ENCODE measurements at places on chromosomes 2 and 18.

DNA sequence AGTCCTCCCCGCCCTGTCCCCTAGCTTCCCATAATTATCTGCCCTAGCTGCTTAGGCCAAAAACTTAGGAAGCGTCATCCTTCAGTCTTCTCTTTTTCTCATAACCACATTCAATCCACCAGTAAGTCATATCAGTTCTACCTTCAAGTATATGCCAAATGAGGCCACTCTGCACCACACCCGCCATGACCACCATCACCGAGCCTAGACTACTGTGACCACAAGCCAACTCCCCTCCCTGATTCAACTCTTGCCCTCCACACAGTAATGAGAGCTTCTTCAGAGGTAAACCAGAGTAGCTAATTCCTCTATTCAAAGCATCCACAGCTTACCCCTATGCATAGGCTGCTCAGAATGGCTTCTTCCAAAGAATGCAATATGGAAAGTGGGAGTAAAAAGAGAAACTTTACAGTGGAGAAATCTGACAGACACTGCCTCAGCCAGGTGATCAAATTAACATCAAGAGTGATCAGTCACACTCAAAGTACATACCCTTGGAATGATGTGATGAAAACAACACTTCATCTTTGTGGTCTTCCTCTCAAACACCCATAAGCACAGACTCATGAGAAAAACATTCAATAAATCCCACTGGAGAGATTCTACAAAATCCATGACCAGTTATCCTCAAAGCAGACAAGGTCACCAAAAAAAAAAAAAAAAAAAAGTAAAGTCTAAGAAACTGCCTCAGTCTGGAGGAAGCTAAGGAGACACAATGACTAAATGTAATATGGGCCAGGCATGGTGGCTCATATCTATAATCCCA is 17.7 kb downstream of the MBOAT2 start:
- no peak for DNase-seq

GRCh38 chr18:13568443-13569392 is 157.6 kb downstream of the FAM210A start:
- DNase-seq = no peak

DNA sequence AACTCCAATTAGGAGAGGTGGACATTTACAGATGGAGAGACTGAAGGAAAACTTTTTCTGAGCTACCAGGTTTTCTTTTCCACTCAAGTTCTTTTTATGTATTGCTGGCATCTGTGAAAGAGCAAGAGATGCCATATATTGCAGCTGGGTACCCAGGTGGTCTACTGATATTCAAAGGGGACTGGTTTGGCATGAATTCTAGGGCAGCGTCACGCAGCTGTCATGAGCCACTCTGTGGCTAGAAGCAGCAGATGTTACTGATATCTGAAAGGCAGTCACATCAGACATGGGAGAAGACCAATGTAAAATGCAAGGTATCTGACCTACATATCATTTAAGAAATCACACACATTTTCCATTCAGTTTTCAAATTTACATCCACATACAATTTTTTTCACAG is 408.8 kb downstream of the GALNT13 start:
- DNase-seq = no peak

DNA sequence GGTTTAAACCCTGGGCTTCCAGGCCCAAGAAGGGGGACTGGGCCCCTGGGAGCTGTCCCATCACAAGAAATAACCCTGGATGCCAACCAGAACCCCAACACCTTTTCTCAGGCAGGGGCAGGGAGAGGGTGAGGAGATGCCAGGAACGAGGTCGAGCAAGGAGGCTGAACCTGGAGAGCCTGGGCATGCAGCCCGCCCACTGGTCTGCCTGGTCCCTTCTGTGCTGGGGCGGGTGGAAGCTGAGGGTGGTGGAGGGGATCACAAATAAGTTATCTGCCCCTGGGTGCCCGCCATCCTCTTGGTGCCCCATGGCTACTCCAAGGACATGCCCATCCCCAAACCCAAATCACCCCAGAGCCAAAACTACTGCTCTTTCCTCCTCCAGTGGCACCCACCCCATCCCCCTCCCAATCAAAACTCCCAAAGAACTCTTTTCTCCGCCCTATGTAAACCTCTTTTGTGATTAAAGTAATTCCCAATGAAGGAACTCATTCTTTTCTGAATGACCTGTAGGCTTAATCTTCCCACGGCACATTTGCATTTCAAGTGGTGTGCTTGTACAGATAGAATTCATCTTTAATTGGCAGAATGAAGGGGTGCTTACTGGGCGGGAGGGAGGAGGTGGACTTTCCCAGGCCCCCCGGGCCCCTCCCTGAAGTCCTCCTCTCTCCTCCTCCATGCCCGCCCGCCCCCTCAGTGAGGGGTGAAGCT is 47.9 kb downstream of the EFR3B start:
- no peak for DNase-seq

DNA sequence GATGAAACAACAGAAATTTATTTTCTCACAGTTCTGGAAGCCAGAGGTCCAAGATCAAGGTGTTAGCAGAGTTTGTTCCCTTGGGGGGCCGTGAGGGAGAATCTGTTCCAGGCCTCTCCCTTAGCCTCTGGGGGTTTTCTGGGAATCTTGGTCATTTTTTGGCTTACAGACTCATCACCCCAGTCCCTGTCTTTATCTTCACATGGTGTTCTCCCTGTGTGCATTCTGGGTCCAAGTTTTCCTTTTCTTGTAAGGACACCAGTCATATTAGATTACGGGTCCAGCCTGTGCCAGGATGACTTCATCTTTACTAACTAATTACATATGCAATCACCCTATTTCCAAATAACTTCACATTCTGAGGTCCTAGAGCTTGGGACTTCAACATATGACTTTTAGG is 292.5 kb upstream of the TRIB2 start:
- DNase-seq = no peak

DNA sequence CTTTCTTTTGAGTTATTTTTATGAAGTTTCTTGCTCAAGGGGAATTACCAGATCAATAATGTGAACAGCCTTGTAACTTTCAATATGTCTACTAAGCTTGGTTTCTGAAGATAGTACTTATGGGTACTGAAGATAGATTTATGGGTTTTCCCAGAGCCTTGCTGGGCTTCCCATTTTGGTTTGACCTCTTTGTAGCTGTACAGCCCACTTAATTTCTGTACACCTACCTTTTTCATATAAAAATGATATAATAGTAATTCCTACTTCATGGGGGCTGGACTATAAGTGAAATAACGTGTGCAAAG is 22.2 kb downstream of the IL1R2 start:
- no peak for DNase-seq

GRCh38 chr2:136486115-136486514 is 279.2 kb upstream of the THSD7B start:
- no peak for DNase-seq

GRCh38 chr2:38485734-38486133 is 108.7 kb upstream of the ATL2 start:
- DNase-seq = no peak

DNA sequence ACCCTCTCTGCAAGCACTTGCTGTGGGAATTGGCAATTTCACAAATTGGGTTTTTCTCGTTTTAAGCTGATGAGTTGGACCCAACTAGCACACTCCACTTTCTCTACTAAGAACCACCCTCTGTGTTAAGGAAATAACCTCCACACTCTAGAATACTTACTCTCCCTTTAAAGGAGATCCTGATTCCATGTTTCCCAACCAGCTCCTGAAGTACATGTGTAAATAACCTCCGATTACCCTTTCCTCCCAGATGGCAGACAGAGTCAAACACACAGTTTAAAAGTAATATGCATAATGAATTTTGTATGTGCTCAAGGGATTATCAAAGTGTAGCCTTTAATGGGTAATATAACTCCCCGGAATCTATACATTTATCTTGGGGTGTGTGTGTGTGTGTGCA is 171.3 kb upstream of the OSR1 start:
- DNase-seq = no peak

All from bone marrow (tissue), 2 donors.